Activated T-helper 17 cell treated with anti-CD3 and anti-CD28 coated beads, Interleukin-2, amount 50 U/mL, for 72 hours (primary cell): ENCODE measurements at places on chromosomes 2 and 18. TPM values are rescaled to one million over a fixed set of nuclear protein-coding genes. Genes with fewer than 3 reads are reported as not detected.

DNA sequence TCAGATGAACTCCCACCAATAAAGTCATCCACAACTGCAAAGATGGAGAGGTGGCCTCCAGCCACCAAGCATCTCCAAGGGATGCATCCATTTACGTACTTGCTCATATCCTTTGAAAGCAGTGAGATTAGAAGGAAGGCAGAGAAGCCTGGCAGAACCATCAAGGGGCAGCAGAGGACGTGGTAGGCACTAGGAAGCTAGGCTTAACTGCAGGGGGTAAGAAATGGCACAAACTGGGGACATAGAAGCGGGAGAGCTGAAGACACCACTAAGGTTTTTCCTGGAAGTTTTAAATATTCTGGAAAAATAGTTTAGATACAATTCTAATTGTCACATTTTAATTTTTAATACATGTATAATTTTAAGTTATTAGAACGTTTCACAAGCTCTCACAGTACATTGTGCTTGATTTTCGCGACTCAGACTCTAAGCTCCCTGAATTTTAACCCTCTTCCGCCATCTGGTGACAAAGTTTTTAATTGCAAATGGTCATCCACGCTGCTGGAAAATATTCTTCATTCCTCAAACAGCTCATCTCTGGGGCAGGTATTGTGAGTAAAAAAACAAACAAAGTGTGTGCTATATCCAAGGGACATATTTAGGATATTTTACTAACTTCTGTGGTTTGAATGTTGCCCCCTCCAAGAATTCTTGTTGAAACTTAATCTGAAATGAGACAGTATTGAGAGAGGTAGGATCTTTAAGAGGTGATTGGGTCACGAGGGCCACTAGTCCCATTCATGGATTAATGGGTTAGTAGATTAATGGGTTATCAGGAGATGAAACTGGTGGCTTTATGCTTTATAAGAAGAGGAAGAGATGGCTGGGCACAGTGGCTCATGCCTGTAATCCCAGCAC, 1.6 kb upstream of the PSTPIP2 start:
- peak; percentile 54 for ATAC-seq

DNA sequence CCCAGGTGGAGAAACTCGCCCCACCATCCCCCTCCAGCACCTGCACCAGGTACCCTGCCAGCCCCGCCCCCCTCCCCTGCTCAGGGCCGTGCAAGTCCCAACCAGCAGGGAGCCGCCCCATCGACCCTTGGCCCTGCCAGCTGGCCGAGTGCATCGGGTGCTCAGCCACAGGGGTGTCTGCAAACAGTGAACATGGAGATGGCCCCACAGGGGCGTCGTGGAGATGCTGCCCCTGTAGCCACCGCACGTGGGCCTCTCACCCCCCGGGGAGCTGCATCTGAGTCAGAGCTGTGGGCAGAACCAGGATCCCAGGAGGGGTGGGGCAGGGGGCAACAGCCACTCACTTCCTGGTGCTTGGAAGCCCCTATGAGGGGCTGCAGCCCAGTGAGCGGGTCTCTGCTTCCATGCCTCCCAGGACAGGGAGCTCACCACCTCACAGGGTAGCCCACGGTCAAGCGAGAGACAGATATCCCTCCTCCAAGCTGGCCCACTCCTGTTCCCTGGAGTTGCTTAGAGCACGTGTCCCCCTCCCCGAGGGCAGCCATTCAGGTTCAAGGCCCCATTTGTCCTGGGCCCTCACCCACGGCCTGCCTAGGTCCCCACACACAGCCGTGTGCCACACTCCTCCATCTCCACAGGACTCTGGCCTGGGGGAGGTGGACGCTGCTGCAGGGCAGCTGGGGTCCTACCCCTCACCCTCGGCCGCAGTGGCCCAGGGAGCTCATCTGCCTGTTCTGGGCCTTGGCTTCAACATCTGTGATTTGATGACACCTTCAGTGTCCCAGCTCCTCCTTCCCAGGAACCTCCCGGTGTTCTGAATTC, 1.1 kb upstream of the MAB21L4 start:
- ATAC-seq: no peak

DNA sequence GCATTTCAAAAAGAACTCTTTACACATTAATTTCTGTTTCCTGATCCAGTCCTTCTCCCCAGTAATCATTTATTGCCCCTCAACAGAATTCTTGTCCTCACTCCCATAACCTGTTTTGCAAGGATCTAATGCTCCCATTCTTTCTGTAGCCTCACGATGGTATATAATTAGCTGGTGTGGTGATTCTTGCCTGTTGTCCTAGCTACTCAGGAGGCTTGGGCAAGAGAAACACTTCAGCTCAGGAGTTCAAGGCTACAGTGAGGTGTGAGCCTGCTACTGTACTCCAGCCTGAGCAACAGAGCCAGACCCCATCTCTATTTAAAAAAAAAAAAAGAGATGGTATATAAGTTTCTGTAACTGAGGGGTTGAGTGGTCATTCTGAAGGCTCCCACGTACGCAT, 7.7 kb upstream of the TRAPPC8 start:
- no peak for ATAC-seq

DNA sequence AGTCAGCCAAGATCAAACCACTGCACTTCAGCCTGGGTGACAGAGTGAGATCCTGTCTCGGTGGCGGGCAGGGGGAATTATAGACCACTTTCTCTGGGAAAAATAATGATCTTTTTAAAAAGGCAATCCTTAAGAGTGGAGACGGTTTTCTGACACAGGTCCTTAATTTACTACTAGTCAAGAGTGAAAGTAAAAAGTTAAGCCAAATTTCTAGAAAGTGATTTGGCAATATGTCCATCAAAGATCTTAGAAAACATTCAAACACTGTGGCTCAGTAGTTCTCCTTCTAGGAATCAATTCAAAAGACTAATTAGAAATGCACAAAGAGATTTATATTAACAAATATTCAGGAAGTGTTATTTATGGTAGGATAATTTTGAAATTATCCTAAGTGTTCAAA, 148.5 kb upstream of the DNMT3A start:
- no peak for ATAC-seq

- no peak for ATAC-seq
Measured at GRCh38 chr2:124898827-124899226, 873.7 kb downstream of the CNTNAP5 start.

DNA sequence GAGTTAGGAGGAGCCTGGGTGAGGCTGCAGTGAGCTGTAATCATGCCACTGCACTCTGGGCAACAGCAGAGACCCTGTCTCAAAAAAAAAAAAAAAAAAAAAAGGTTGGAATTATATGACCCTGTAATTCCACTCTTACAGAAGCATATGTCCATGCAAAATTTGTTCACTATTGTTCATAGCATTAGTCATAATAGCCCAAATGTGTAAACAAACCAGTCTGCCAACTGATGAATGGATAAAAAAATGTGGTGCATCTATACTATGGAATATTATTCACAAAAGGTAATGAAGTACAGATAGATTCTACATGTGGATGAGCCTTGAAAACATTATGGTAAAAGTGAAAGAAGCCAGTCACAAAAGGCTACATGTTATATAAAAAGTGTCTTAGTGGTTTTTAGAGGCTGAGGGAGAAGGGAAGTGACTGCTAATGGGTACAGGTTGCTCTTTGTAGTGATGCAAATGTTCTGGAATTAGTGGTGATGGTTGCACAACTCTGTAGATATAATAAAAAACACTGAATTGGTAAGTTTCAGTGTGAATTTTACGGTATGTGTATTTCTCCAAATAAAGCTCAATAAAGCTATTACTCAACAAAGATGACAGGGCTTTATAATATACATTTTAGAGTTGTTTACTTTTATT, 9.4 kb downstream of the COA5 start:
- ATAC-seq: no peak

- no peak for ATAC-seq
Measured at GRCh38 chr2:18381386-18381785, 179.1 kb downstream of the RDH14 start.

DNA sequence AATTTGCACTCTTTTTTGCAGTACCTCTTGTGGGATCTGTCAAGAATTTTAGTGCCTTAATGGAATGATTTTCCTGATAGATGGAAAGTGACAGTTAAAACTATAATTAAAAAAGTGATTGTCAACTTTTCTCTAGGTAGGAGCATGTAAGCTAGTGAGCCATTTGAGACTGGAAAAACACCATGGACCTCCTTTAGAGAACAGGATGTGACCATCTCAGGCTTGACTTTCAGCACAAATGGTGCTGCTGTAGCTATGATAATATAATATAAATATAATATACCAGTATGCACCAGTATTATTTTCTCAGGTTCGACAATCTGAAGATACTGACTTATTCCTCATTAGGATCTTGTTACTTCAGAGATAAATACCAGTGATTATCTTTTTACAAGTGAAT, 27.8 kb downstream of the ZNF236 start:
- ATAC-seq: no peak

DNA sequence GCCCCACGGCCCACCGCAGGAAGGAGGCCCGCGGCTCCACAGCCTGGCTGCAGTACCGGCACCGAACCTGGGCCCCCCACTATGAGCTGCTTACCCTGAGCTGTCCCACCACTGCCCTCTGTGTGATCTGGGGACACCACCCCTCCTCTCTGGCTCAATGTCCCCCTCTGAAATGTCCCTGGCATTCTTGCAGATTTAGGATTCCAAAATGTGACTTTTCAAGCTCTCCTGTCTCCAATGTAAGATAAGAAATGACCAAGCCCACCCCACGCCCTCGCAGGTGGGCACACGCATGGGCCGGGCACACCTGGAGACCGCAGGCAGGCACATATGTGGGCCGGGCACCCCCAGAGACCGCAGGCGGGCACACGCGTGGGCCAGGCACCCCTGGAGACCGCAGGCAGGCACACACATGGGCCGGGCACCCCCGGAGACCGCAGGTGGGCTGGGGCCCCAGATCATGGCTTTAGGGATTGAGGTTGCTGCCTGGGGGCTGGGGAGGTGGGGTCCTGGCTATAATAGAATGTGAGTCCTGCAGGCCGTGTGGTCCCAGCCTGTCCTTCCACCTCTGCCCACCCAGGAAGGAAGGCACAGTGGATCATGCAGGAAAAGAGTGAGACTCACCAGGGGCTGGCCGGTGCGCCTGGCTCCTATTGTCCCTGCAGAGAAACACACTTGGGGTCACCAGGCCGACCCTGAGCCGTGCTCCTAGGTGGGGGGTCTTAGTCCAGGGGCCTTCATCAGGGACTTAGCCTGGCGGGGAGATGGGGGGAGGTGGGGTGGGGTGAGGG, 7.2 kb downstream of the PDCD1 start:
- ATAC-seq: no peak

Gene RBM43
- total RNA-seq: 2.9 TPM

Gene C2orf66
- total RNA-seq: 0.43 TPM

Gene TCF23
- total RNA-seq: not detected

Gene DTNA
- 0.15 TPM for total RNA-seq

GRCh38 chr18:63736876-63737275, 34.1 kb downstream of the SERPINB11 start:
- ATAC-seq: no peak

Gene IL36A
- not detected for total RNA-seq

DNA sequence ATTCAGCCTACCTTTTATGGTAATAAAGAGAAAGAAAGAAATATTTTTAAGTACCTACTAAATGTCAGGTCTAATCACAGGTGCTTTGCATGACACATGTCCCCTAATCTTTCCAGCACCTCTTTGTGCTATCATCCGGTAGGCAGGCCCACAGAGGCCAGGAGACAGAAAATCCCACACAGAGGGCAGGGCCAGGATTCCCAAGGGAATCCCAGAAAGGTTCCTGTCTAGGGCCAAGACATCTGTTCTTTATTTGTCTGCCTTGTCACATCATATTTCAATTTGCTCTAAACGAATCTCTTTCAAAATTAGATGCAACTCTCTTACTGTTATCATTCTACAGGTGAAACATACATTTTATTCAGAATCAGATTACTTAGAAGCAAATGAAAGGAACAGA, 676.1 kb upstream of the GYPC start:
- ATAC-seq: no peak

DNA sequence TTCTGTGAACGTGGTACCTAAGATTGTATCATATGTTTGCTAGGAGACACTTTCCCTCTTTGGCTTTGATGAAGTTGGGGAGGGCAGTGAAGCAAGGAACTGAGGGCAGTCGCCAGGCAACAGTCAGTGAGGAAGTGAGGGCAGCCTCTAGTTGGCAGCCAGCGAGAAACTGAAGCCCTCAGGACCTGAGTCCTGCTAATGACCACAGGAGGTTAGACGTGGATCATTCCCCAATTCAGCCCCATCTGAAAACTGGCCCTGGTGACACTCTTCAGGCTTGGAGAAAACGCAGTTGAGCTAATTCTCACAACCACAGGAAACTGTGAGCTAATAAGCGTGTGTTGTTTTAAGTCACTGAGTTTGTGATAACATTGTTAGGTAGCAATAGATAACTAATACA, 84.5 kb upstream of the REG3G start:
- ATAC-seq: no peak

DNA sequence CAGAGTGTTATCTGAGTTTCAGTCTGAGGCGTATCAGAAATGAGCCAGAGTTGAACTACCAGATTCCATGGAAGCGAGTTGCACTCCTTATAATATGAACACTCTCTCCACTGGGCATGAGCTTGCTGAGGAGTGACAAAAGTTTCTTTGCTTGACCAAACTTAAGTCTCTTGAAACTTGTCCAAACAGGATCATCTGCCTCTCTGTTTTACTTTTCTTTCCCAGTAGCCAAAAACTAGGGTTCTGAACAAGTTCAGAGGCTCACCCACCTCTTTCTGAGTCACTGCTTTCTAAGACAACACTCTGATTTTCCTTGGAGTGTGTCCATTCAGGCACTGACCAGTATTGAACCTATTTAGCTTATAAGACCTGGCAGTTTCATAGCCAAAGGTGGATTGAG, 233.2 kb upstream of the TCF4 start:
- no peak for ATAC-seq

Gene MEMO1
- 44.8 TPM for total RNA-seq

GRCh38 chr2:57552885-57553284, 493.7 kb upstream of the VRK2 start:
- ATAC-seq: no peak

DNA sequence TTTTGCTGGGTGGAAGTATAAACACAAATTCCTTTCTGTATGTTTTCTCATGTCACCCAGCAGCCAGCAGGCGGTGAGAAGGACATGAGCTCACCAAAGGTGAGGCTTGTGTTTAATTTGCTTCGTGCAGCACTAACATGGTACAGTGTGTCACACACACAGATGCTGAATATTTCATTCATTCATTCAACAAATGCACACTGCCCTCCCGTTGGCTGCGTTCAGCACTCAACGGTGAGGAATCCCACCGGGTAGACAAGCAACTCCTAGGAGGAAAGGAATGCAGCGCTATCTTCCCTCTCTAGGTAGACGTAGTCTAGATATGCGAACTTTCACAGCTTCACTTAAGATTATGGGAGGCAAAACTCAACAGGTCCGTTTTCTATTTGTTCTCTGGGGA, 85.1 kb downstream of the LONRF2 start:
- ATAC-seq: no peak

GRCh38 chr2:175709248-175709647, 292.8 kb downstream of the LNPK start:
- ATAC-seq: no peak

GRCh38 chr18:76545433-76546087, 50.5 kb upstream of the ZNF516 start:
- no peak for ATAC-seq

DNA sequence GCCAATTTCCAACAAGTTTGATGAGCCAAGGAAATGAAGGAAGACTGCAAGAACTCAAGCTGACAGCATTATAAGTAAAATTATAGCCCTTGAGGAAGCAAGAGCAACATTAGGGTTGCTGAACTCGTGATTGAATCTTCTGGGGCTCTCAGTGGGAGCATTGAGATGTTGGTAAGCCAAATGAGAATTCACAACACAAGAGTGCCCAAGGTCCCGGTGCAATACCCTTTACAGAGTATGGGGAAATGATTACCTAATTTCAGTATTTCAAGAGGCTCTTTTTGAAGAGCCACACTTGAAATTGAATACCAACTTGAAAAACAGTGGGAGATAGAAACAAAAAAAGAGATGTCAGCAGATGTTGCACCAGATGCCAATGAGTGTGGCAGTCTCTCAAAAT, 554.5 kb downstream of the STK39 start:
- ATAC-seq: no peak

Gene GALR1
- not detected for total RNA-seq
